ENCODE measurements at places on chromosomes 1 and 21.

DNA sequence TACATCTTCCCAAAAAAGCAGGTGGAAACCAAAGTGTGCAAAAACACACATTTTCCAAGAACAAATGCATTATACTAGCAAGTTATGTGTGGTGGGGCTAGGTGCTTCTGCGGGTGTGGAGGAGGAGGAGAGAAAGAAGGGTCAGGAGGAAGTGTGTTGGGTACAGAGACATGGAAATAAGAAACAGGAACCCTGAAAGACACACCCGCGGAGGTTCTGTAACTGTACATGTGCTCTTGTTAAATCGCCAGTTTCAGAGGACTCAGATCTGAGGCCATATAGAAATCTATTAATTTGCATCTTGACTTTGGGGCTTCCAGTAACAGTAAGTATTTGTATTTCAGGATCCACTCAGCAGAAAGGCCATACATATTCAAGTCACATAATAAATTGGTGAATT lies 30.9 kb downstream of the ERG start:
- DNase-seq = no peak
- peaks cover 7% of the 10 kb centered on the region for H3K27me3 ChIP-seq
- no peaks in the 10 kb centered on the region for H3K4me1 ChIP-seq
- no peaks in the 10 kb centered on the region for H3K36me3 ChIP-seq
- H3K4me3 ChIP-seq = no peak overlapping the region
- no peak overlapping the region for H3K27ac ChIP-seq

DNA sequence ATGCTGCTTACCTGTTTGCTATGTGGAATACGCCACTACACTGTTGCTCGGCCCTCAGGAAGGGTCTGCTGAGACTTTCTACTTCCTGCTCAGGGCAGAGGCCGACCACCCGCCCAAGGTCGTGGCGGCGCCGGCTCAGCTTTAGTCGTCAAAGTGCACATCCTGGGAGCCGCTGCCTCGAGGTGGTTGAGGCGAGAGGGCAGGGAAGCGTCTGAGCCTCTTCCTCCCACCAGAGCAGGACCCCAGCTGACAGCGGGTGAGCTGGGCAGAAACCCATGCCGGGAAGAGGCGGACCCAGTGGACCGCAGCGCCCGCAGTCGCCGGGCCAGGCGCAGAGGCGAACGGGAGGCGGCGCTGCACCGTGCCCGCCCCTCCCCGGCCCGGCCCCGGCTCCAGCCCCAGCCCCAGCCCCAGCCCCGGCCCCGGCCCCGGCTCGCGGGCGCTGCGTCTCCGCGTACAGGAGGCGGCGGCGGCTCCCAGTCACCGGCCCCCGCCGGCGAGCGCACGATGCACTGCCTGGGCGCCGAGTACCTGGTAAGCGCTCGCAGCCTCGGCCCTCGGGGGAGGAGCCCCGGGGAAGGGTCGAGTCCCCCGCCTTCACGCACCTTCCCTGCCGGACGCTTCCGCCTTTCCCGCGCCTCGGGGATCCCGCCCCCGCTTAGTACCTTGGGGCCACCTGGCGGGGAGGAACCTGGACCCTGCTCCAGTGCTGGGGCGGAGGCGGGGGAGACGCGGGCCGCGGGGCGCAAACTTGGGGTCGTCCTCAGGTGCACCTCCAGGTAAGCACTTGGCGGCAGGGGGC lies at the start of gene SLC44A3:
SLC44A3 (plus strand) TSS at position 413 of the 802 bp plus-strand sequence; CDS start at position 508, 95 bp downstream.
- no peak within 1 kb of the TSS for H3K27ac ChIP-seq
- peak; percentile 33 for DNase-seq
- H3K36me3 ChIP-seq = no peaks in the 10 kb centered on the region
- peaks cover 11% of the 10 kb centered on the region for H3K4me1 ChIP-seq
- peak within 1 kb of the TSS; percentile 43 for H3K4me3 ChIP-seq

DNA sequence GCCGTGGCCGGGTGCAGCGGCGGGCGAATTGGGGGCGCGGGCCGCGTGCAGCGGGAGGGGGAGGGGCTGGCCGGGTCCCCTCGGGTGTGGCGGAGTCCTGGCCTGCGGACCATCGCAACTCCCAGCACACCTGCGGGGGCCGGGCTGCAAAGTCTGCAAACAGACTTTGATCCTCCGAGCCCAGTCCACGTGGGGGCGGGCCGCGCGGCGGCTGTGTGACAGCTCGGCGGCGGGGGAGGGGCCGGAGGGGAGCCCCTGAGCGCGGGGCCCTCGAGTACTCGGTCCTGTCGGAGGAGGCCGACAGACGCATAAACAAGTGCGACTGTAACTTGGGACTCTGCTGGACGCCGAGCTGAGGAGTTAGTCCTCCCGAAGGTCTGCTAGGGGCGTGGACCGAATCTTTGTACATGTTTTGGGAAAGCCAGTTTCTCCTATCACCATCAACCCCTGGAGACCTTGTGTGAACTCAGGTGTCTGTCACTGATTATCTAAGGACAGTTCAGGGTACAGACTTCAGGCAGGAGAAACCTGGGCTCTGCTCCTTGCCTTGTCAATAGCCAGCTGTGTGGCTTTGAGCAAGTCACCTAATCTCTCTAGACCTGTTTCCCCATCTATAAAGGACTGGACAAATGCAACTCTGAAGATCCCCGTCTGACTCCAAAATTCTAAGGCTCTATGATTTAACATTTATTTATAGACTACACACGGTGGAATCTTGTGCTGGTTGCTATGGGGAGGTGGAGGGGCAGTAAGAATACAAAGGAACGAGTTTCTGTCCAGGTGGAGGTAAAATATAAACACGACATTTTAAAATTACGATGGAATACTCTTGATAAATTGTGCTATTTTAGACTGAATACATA lies 710 bp upstream of the SLC30A1 start:
- H3K4me3 ChIP-seq = peak overlapping the region; percentile 96
- no peaks in the 10 kb centered on the region for H3K27me3 ChIP-seq
- peaks cover 9% of the 10 kb centered on the region for H3K36me3 ChIP-seq

DNA sequence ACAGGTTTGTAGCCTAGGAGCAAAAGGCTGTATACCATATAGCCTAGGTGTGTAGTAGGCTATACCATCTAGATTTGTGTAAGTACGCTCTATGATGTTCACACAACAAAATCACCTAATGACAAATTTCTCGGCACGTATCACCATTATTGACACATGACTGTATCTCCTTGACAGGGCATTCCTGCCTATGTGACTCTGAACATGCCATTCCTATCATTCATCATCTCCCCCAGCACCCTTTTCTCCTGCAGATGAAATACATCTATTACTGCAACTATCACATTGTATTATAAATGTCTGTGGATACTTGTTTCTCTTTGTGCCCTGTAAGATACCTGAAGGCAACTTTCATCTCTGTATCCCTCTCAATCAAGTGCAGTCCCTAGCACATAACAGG lies 29.9 kb downstream of the TP53BP2 start:
- no peak overlapping the region for H3K4me3 ChIP-seq
- H3K27ac ChIP-seq = no peak overlapping the region
- peaks cover 15% of the 10 kb centered on the region for H3K4me1 ChIP-seq
- H3K27me3 ChIP-seq = no peaks in the 10 kb centered on the region
- peaks cover 33% of the 10 kb centered on the region for H3K36me3 ChIP-seq
- no peak for DNase-seq

GRCh38 chr1:39926343-39926793 lies 24.7 kb upstream of the MYCL start:
- no peak for DNase-seq
- no peak overlapping the region for H3K27ac ChIP-seq
- no peaks in the 10 kb centered on the region for H3K4me1 ChIP-seq
- no peaks in the 10 kb centered on the region for H3K36me3 ChIP-seq
- H3K4me3 ChIP-seq = no peak overlapping the region

DNA sequence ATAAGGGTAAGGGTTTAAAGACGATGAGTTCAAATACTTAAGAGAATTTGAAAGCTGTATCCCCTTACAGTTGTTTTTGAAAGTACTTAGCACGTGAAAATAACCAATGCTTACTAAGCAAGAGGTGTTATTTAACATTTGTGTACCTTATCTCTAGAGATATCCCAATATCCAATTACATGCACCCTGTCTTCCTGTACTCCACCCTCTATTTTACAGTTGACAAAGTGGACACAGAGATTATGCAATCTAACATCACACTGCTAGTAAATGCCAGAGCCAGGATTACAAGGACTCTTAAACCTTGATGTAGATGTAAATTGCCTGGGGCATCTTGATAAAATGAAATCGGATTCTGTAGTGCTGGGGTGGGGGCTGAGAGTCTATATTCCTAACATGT lies 72.0 kb downstream of the GDAP2 start:
- no peak overlapping the region for H3K4me3 ChIP-seq
- H3K27ac ChIP-seq = no peak overlapping the region
- H3K4me1 ChIP-seq = no peaks in the 10 kb centered on the region

- H3K27ac ChIP-seq = no peak overlapping the region
- H3K36me3 ChIP-seq = peaks cover 12% of the 10 kb centered on the region
- no peak overlapping the region for H3K4me3 ChIP-seq
- DNase-seq = no peak
- no peaks in the 10 kb centered on the region for H3K27me3 ChIP-seq
- H3K4me1 ChIP-seq = peaks cover 48% of the 10 kb centered on the region
These were observed 46.2 kb downstream of the GPR3 start for GRCh38 chr1:27438621-27439061.

DNA sequence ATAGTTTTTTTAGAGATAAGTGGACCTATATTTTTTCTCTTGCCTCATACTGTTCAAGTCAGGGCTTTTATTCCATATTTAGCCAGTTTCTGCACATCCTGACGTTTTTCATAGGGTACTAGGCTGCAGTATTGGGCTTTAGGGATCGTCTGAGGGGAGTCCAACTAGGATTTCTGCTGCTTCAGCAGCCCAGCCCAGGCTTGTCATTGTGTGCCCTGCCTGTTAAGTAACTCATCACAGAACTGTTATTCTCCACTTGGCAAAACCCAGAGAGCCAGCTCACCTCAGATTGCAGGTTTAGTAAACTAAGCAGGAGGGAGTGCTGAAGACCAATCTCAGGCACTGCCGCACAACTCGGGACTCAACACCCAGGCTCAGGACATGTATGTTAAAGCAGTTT lies 2.8 kb downstream of the GALNT2 start:
- H3K4me1 ChIP-seq = peaks cover 19% of the 10 kb centered on the region
- H3K27me3 ChIP-seq = no peaks in the 10 kb centered on the region
- H3K4me3 ChIP-seq = no peak overlapping the region
- H3K36me3 ChIP-seq = no peaks in the 10 kb centered on the region
- DNase-seq = no peak

DNA sequence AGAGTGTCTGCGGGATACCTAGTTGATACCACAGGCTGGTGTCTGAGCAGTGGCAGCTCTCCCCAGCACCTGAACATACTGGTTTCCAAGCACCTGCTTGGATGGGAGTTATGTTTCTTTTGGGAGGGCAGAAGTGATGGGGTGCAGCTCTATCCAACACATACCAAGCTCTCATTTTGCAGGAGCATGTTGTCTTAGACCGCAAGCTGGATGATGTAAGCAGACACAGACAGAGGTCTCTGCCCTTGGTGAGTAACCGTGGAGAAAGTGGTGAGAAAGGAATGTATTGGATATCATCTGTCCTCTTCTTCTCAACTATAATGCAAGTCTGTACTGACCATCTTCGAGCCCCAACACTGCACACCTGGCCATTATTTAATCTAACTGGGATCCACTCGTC lies 37.4 kb downstream of the ZNF496 start:
- DNase-seq = no peak
- no peaks in the 10 kb centered on the region for H3K36me3 ChIP-seq
- H3K27me3 ChIP-seq = no peaks in the 10 kb centered on the region
- H3K4me1 ChIP-seq = no peaks in the 10 kb centered on the region
- H3K27ac ChIP-seq = no peak overlapping the region

- no peaks in the 10 kb centered on the region for H3K4me1 ChIP-seq
- no peaks in the 10 kb centered on the region for H3K27me3 ChIP-seq
- H3K4me3 ChIP-seq = no peak overlapping the region
- DNase-seq = no peak
These were observed 569.4 kb upstream of the ADAMTS5 start for GRCh38 chr21:27536319-27536718.

GRCh38 chr1:50265790-50266314 lies 157.1 kb downstream of the ELAVL4 start:
- H3K4me3 ChIP-seq = no peak overlapping the region
- no peak for DNase-seq
- H3K27me3 ChIP-seq = peaks cover 2% of the 10 kb centered on the region
- no peaks in the 10 kb centered on the region for H3K4me1 ChIP-seq

GRCh38 chr1:97806996-97807520 lies 113.8 kb downstream of the DPYD start:
- no peak overlapping the region for H3K4me3 ChIP-seq
- no peaks in the 10 kb centered on the region for H3K27me3 ChIP-seq
- H3K4me1 ChIP-seq = no peaks in the 10 kb centered on the region
- DNase-seq = no peak

DNA sequence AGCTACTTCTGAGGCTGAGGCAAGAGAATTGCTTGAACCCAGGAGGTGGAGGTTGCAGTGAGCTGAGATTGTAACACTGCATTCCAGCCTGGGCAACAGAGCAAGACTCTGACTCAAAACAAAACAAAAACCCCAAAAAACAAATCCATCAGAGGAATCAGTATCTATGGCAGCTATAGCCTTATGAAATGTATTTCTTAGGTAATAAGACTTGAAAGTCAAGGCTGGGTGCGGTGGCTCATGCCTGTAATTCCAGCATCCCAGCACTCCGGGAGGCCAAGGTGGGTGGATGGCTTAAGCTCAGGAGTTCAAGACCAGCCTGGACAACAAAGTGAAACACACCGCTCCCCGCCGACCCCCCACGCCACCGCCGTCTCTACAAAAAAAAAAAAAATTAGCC lies 31.1 kb upstream of the EYA3 start:
- peaks cover 10% of the 10 kb centered on the region for H3K4me1 ChIP-seq
- no peak for DNase-seq
- no peak overlapping the region for H3K4me3 ChIP-seq
- no peak overlapping the region for H3K27ac ChIP-seq
- H3K36me3 ChIP-seq = no peaks in the 10 kb centered on the region

DNA sequence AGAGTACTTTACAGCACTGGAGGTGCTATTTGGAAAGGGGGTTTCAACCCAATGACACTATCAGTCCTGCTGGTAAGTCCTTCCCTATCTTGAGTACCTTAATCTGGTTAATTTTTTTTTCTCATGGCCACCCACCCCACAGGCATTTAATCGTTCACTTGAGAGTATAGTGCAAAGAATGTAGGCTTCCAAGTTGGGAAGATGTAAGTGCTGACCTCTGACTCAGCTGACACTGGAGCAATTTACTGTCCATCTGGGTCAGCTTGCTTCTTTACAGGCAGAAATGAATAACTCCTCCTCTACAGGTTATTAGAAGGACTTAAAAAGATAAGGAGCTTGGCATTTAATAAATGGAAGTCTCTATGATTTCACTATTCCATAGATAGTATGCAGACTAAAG lies 89.6 kb downstream of the AK5 start:
- H3K27ac ChIP-seq = no peak overlapping the region
- DNase-seq = no peak
- H3K4me1 ChIP-seq = peaks cover 6% of the 10 kb centered on the region
- no peaks in the 10 kb centered on the region for H3K27me3 ChIP-seq

- no peak overlapping the region for H3K4me3 ChIP-seq
- DNase-seq = no peak
- peaks cover 3% of the 10 kb centered on the region for H3K27me3 ChIP-seq
- H3K36me3 ChIP-seq = no peaks in the 10 kb centered on the region
- H3K27ac ChIP-seq = no peak overlapping the region
- peaks cover 9% of the 10 kb centered on the region for H3K4me1 ChIP-seq
These were observed 4.3 kb upstream of the BCAR3 start for GRCh38 chr1:93685918-93686317.

All from CD4-positive, alpha-beta T cell (primary cell).